ENCODE measurements at places on chromosomes 7 and 10. TPM values are rescaled to one million over a fixed set of nuclear protein-coding genes. Genes with fewer than 3 reads are reported as not detected.

GRCh38 chr7:101792051-101792681 lies 25.3 kb upstream of the CUX1 start:
- DNase-seq: no peak

- no peak for DNase-seq
These were observed 34.8 kb downstream of the HBP1 start for GRCh38 chr7:107203607-107204006.

The GPR85 gene
- total RNA-seq: 5.9 TPM

The CYP51A1 gene
- 220 TPM for total RNA-seq

The RASSF4 gene
- total RNA-seq: 2.1 TPM
